SHP77 (cell line): ENCODE measurements at places on chromosomes 1 and 21.

- DNase-seq: peak; percentile 25
Observed at GRCh38 chr21:45542242-45542666, at the start of gene SLC19A1. Gene SLC19A1 (minus strand): TSS chr21:45542440. CDS start chr21:45537959, 4,481 bp downstream.

GRCh38 chr1:212608959-212609700, 569 bp downstream of the ATF3 start:
- DNase-seq: no peak

- no peak for DNase-seq
Observed at GRCh38 chr1:243390162-243390791, 134.4 kb downstream of the SDCCAG8 start.

DNA sequence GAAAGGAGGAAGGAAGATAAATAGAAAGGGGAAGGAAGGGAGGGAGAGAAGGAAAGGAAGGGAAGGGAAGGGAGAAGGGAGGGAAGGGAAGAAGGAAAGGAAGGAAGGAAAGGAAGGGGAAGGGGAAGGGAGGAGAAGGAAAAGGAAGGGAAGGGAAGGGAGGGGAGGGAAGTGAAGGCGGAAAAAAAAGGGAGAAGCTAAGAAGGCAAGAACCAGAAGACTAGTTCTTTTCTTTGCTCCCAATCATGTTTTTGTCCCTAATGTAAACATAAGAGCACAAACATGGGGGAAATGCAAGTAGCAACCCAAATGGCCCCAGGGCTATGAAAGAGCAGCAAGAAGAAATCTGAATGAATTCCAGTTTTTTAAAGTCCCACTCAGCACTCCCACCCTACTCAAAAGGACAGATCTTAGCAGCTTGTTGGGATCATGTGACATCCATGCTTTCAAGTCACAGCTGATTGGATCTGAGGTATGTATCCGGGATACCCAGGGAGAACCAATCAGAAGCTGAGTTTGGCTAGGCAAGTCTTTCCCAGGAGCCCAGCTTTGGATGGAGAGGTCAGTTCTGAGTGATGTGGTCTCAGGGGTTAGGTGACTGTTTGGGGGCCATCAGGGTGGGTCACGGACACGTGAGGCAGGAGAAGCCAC, 24.2 kb upstream of the FHAD1 start:
- no peak for DNase-seq

DNA sequence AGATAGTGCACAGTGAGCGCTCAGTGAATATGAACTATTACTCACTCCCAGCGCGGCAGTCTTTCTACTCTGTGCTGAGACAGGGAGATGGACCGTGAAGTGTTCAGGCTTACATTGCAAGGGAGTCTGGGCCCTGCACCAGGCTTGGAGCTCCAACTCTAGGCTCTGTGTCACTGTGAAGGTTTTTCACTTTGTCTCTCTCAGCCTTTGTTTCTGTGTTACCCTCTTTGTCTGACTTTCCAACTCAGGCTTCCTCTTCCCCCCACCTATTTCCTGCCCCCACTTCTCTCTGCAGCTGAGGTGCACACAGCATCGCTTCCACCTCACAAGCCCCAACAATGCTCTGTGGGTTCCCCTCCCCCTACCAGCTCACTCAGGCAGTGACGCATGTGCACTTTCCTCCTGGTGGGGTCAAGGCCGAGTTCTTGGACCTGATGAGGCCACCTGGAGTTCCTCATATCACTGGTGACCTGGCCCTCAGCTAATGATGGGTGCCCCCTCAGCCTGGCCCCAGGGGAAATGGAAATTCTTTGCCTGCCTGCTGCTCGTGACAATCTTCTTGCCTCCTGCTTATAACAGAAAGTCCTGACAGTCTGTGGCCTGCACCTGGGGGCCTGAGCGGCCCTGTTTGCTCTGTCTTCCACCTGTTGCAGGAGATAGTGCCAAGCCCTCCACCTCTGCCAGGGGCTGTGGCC, 1.1 kb upstream of the LCK start:
- DNase-seq: no peak

DNA sequence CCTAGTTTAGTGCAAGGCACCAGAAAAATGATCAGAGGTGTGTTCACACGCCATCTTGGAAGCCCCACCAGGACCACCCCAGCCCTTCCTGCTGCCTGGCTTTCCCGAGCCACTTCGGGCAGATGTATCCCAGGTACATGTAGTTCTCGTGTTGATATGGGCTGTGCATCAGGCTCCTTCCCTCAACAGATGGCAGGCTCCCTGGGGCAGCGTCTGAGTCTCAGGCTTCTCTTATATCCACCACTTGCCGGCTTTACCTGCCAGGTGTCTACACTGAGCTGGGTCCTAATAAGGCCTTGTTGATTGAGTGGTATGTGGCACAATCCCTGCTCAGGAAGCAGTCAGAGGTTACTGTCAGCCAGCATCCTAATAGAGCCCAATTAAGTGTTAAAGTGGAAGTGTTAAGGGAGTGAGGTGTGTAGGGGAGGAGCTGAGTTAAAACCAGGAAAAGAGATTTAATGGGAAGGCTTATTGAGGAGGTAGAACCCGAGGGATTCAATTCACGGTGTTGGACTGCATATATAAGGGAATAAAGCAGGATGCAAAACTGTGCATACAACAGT, 8.5 kb downstream of the GPA33 start:
- no peak for DNase-seq

- DNase-seq: no peak
Observed at GRCh38 chr1:198175423-198176170, 18.8 kb downstream of the NEK7 start.

- no peak for DNase-seq
Observed at GRCh38 chr1:117605164-117605773, 579 bp upstream of the TENT5C start.
